MM.1S (cell line): ENCODE measurements at places on chromosomes 7 and 10.

GRCh38 chr7:107453388-107453787 lies 16.5 kb upstream of the GPR22 start:
- DNase-seq = no peak

GRCh38 chr10:70426823-70427222 lies 14.7 kb downstream of the NODAL start:
- no peak for DNase-seq

DNA sequence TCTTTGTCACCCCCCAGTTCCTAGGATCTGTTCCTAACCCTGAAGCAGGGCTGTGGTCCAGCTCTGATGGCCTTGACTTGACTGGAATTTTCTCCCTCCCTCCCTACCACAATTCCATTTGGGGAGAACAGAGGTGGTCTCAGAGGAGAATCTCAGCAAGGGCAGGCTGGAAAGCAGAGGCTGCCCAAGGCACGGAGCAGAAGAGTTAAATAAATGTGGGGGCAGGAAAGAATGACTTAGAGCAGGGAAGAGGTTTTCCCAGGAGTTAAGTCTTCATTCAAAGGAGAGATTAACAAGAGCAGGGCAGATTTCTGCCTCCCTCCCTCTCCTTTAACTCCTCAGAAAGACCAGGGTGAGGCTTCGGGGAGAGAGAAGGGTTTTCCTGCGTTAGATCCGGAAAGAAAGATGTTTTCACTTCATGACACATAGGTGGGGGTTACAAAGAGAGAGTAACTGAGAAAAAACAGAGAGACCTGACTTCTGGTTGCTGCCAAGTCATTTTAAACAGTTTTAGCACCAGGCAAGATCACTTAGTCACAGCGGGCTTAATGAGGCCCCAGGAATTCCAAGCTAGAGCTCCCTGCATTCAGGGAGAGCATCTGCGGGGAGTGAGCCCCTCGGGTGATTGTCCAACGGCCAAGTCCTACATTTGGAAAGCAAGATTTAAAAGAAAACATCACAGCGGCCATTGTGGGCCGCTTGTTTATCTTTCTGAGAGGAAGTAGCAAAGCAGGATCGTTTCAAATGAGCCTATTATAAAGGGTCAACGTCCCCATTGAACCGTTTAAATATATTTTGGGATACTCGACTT lies 78.7 kb downstream of the ARHGAP22 start:
- DNase-seq = no peak

DNA sequence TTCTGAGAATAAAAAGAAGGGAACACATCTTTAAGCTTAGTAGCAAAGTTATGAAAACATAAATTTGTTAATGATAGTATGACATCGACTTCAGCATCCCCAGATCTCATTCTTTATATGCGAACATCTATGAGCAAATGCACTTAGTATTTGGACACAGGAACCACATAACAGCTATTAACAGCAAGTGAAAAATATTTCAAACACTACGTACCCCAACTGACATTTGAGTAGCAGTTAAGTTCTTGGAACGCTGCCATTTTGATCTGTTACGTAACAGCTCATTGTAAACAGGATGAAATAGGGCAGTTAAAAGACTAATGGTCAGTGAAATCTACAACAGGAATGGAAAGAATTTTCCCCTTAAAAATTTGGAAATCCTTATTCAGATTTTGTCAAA lies 428.9 kb downstream of the TNS3 start:
- DNase-seq = no peak

GRCh38 chr10:3811291-3811870 lies 26.4 kb upstream of the KLF6 start:
- DNase-seq = peak; percentile 74

- DNase-seq = no peak
Observed at GRCh38 chr10:95395947-95396449, 105.2 kb upstream of the PDLIM1 start.
